Activated naive CD8-positive, alpha-beta T cell treated with anti-CD3 and anti-CD28 coated beads, Interleukin-2, amount 10 ng/mL, durations not matched to agents 7 days and 5 days (primary cell): ENCODE measurements at places on chromosomes 4 and X. TPM values are rescaled to one million over a fixed set of nuclear protein-coding genes. Genes with fewer than 3 reads are reported as not detected.

Gene UGT2B15
- total RNA-seq, result not detected

Gene FAM9C
- total RNA-seq, result not detected

Gene RASSF6
- not detected for total RNA-seq

Gene STK26
- total RNA-seq, result 52.7 TPM

Gene IL13RA2
- not detected for total RNA-seq

Gene DUX4
- not detected for total RNA-seq

Gene SGMS2
- total RNA-seq, result not detected

Gene PABPC4L
- not detected for total RNA-seq

Gene STARD8
- total RNA-seq, result 0.85 TPM

Gene FLNA
- total RNA-seq, result 994 TPM

DNA sequence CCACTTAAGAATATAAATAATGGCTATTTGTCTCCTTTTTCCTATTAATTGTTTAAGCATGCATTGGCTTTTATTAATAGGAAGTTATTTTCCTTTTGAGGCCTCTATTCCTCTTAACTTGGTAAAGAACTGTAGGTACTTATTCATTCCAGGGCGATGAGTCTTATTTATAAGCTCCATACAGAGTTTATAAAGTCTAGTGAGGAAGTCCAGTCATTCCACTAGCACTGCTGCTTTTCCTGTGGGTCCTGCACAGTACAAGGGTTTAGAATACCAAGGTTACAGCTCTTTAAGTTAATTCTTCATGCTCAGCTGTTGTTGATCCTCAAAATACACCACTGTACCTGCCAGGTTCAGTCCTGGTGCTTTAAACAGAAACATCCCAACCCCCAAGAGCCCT is 28.5 kb upstream of the WNK3 start:
- H3K4me1 ChIP-seq, result no peaks in the 10 kb centered on the region
- DNase-seq, result no peak
- H3K27ac ChIP-seq, result no peak overlapping the region
- H3K4me3 ChIP-seq, result no peak overlapping the region
- H3K27me3 ChIP-seq, result no peaks in the 10 kb centered on the region

GRCh38 chr4:54085284-54085683 is 14.7 kb upstream of the GSX2 start:
- no peak for DNase-seq
- no peak overlapping the region for H3K27ac ChIP-seq
- H3K4me1 ChIP-seq, result no peaks in the 10 kb centered on the region

GRCh38 chr4:53378171-53378482 is 686 bp downstream of the FIP1L1 start:
- H3K27ac ChIP-seq, result peak overlapping the region; percentile 93
- H3K27me3 ChIP-seq, result peaks cover 1% of the 10 kb centered on the region
- DNase-seq, result no peak
- peaks cover 23% of the 10 kb centered on the region for H3K4me1 ChIP-seq
- H3K36me3 ChIP-seq, result peaks cover 6% of the 10 kb centered on the region

DNA sequence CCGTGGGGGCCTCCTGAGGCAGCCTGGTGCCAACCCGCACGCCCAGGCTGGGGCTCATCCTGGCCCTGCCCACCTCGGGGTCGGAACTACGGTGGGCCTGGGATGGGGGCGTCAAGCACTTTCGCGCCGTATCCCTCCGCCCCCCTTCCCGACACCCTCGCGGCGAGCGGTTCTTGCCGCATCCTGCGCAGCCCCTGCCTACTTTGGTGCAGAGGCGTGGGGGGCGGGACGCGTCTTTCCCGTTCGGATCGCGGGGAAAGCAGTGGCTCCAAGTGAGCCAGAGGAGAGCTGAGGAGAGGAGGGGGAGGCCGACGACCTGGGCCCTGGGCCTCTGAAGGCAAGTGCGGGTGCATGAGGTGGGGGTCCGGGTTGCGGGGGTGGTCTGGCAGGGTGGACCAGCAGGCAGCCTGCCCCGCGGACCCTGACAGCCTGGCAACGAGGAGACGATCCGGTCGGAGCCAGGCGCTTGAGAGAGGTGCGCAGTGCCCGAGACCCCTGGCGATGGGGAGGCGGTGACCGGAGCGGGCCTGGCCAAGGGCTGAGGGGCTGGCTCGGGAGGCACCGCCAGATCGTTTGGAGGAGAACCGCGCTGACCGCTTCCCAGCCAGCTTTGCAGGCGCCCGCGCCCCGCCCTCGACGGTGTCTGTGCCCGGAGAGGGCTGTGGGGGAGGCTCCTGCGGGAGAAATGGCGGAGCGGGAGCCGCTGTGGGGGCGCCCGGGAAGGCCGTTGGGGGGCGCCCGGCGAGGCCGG is at the start of gene GPRASP2:
Gene GPRASP2 (plus strand): TSS at position 233 of the 751 bp plus-strand sequence. CDS start 2,422 bp downstream, outside the sequence.
- peaks cover 15% of the 10 kb centered on the region for H3K27me3 ChIP-seq
- H3K4me1 ChIP-seq, result peaks cover 10% of the 10 kb centered on the region
- peak; percentile 40 for DNase-seq
- peak within 1 kb of the TSS; percentile 84 for H3K4me3 ChIP-seq

DNA sequence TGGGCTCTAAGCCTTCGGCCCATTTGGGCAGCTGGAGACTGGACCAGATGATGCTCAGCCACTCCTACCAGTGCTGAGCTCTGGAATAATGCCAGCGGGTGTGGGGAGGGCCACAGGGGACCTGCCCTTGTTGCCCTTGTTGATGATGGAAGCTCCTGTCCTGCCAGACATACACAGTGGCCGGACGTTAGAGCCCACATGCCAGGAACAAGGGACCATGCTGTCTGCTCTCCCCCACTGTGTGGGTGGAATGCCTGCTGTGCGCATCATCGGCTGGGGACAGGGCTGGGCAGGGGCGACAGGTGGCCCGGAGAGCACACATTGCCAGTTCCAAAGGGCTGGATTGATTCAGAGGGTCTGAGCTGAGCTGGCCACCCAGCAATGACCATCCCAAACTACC is 2.0 kb downstream of the ABLIM2 start:
- H3K36me3 ChIP-seq, result peaks cover 2% of the 10 kb centered on the region
- H3K4me1 ChIP-seq, result peaks cover 6% of the 10 kb centered on the region
- no peak overlapping the region for H3K4me3 ChIP-seq
- H3K27ac ChIP-seq, result no peak overlapping the region
- H3K27me3 ChIP-seq, result peaks cover 17% of the 10 kb centered on the region

GRCh38 chr4:121339307-121339706 is 41.5 kb downstream of the QRFPR start:
- DNase-seq, result no peak
- H3K4me3 ChIP-seq, result no peak overlapping the region
- no peak overlapping the region for H3K27ac ChIP-seq
- H3K27me3 ChIP-seq, result peaks cover 3% of the 10 kb centered on the region
- H3K36me3 ChIP-seq, result no peaks in the 10 kb centered on the region

DNA sequence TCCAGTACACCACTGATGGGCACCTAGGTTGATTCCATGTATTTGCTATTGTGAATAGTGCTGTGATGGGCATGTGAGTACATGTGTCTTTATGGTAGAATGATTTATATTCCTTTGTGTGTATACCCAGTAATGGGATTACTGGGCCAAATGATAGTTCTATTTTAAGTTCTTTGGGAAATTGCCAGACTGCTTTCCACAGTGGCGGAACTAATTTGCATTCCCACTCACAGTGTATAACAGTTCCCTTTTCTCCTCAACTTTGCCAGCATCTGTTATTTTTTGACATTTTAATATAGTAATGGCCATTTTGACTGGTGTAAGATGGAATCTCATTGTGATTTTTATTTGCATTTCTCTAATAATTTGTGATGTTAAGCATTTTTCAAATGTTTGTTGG is 25.9 kb downstream of the CC2D2A start:
- no peaks in the 10 kb centered on the region for H3K4me1 ChIP-seq
- peaks cover 6% of the 10 kb centered on the region for H3K27me3 ChIP-seq
- no peak for DNase-seq

GRCh38 chrX:1393871-1394615 is 2.1 kb upstream of the SLC25A6 start:
- peak; percentile 13 for DNase-seq
- H3K36me3 ChIP-seq, result peaks cover 16% of the 10 kb centered on the region
- H3K4me3 ChIP-seq, result peak overlapping the region; percentile 94
- H3K4me1 ChIP-seq, result peaks cover 24% of the 10 kb centered on the region

DNA sequence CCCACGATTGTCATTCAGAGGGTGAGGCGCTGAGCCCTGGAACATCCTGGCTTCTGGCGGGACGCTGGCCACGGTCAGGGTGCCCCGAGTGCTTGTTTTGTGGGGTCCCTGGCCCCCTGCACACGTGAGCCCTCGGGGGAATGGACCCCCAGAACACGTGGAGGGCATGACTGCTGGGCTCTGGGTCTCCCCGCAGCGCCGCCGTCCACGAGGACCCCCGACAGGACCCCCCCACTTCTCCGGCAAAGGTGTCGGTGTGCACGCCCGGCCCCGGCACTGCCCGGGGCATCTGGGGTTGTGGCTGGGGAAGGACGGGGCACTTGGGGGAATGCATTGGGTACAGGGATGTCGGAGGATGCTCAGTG is 13.9 kb upstream of the GTPBP6 start:
- H3K4me1 ChIP-seq, result no peaks in the 10 kb centered on the region
- no peaks in the 10 kb centered on the region for H3K27me3 ChIP-seq
- H3K36me3 ChIP-seq, result peaks cover 11% of the 10 kb centered on the region

DNA sequence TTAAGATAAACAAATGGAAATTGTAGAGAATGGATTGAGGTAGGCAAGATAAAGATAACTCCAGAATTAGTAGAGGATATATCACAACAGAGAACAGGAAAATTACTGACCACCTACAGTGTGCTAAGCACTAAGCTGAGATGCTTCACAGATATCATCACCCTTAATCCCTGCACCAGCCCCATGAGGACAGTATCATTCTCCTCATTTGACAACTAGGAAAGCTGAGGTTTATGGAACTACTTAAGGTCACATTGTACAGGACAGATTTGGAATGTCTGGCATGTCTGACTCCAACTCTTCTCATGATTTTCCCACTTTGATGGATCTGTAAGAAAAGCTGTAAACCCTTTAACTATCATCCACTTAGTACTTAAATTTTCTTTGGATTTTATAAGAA is 95.5 kb downstream of the CASK start:
- H3K4me1 ChIP-seq, result peaks cover 6% of the 10 kb centered on the region
- H3K36me3 ChIP-seq, result peaks cover 31% of the 10 kb centered on the region
- H3K27me3 ChIP-seq, result no peaks in the 10 kb centered on the region
- H3K27ac ChIP-seq, result no peak overlapping the region
- H3K4me3 ChIP-seq, result no peak overlapping the region

DNA sequence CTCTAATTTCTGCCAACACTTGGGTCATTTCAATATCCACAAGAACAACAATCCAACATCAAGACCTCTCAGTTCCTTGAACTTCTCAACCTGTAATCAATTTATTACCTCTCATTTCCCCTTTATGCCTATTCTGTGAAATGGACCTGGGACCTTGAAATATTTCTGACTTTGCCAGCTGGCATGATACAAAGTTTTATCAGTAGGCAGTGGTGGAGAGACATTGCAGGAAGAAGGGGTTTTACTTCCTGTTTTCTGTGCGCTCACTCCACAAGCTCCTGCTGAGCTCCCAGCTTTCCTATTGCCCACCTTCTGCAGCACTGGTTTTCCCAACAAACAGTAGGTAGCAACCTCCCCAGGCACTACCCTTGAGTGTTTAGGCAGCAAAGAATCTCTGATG is 3.5 kb upstream of the ARHGEF6 start:
- no peak for DNase-seq
- H3K4me1 ChIP-seq, result peaks cover 27% of the 10 kb centered on the region
- no peaks in the 10 kb centered on the region for H3K36me3 ChIP-seq
- H3K4me3 ChIP-seq, result peak overlapping the region; percentile 19
- no peaks in the 10 kb centered on the region for H3K27me3 ChIP-seq

GRCh38 chr4:3220476-3221183 is 28.3 kb upstream of the MSANTD1 start:
- no peaks in the 10 kb centered on the region for H3K27me3 ChIP-seq
- H3K4me3 ChIP-seq, result no peak overlapping the region
- no peak for DNase-seq
- peaks cover 14% of the 10 kb centered on the region for H3K36me3 ChIP-seq
- peaks cover 9% of the 10 kb centered on the region for H3K4me1 ChIP-seq

GRCh38 chrX:123357941-123358340 is 173.9 kb downstream of the GRIA3 start:
- H3K27ac ChIP-seq, result no peak overlapping the region
- no peak for DNase-seq
- H3K36me3 ChIP-seq, result no peaks in the 10 kb centered on the region
- peaks cover 2% of the 10 kb centered on the region for H3K27me3 ChIP-seq

- H3K36me3 ChIP-seq, result peaks cover 17% of the 10 kb centered on the region
- no peaks in the 10 kb centered on the region for H3K27me3 ChIP-seq
- H3K27ac ChIP-seq, result no peak overlapping the region
- DNase-seq, result no peak
Observed at GRCh38 chrX:346034-346813, 27.6 kb upstream of the GTPBP6 start.

DNA sequence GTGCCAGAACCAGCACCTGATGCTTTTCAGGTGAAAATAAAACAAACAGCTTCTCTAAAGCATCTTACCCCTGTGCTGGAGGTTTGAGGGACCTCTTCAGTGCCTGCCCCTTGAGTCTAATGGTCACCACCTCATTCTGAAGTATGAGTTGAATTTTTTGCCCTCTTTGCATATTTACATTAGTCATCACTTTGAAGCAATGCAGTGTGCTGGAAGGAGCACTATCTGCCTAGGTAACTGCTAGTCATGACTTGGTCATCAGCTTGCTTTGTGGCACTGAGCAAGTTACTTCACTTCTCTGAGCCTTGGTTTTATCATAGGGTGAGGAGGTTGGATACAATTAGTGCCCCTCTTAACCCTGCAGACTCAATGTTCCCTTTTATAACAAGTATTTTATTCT is 44.9 kb downstream of the SPATA18 start:
- H3K4me1 ChIP-seq, result no peaks in the 10 kb centered on the region
- H3K36me3 ChIP-seq, result no peaks in the 10 kb centered on the region
- no peak overlapping the region for H3K27ac ChIP-seq
- no peak overlapping the region for H3K4me3 ChIP-seq

GRCh38 chrX:67648361-67648760 is 104.5 kb downstream of the AR start:
- H3K27ac ChIP-seq, result no peak overlapping the region
- H3K4me1 ChIP-seq, result no peaks in the 10 kb centered on the region
- no peak overlapping the region for H3K4me3 ChIP-seq
- DNase-seq, result no peak
- H3K27me3 ChIP-seq, result no peaks in the 10 kb centered on the region

DNA sequence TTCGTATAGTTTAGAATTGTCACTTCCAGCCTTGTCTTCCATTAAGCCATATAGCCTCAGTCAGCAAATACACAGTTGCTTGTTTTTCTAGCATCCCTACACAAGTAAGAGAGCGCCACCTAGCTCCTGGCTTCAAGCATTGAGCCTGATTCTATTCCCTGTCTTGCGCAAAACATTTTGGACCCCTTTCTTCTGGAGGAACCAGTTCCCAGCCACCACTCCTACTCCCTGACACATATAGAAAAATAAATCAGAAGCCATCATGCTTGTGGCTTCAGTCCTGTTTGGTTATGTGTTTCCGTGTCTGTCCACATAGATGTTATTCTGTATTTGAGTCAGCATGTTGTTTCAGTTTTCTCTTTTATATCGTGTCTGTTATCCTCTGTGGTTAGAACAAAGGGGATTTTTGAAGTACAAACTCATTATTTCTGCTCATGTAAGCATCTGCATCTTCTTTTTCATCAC is 59.9 kb downstream of the GK start:
- H3K27me3 ChIP-seq, result no peaks in the 10 kb centered on the region
- peak; percentile 39 for DNase-seq
- H3K36me3 ChIP-seq, result peaks cover 15% of the 10 kb centered on the region
- peak overlapping the region; percentile 85 for H3K27ac ChIP-seq

GRCh38 chrX:40104985-40105834 is 7.5 kb upstream of the BCOR start:
- H3K4me1 ChIP-seq, result peaks cover 3% of the 10 kb centered on the region
- peak overlapping the region; percentile 70 for H3K27ac ChIP-seq
- no peaks in the 10 kb centered on the region for H3K36me3 ChIP-seq
- H3K27me3 ChIP-seq, result no peaks in the 10 kb centered on the region
- H3K4me3 ChIP-seq, result peak overlapping the region; percentile 78
